ENCODE measurements at places on chromosomes 2 and 18. TPM values are rescaled to one million over a fixed set of nuclear protein-coding genes. Genes with fewer than 3 reads are reported as not detected.

SLC30A3 gene
- total RNA-seq, result 0.19 TPM

NT5C1B gene
- total RNA-seq, result not detected

MRPL44 gene
- total RNA-seq, result 25.1 TPM

CFAP65 gene
- not detected for total RNA-seq

PGAP1 gene
- total RNA-seq, result 6.3 TPM

LMAN2L gene
- 19.3 TPM for total RNA-seq

GPR39 gene
- total RNA-seq, result 7.5 TPM

HS1BP3 gene
- 23.9 TPM for total RNA-seq

MIB1 gene
- 57.1 TPM for total RNA-seq

DSG1 gene
- total RNA-seq, result not detected

CERKL gene
- 0.13 TPM for total RNA-seq

ST6GAL2 gene
- total RNA-seq, result not detected

MPP4 gene
- 1.7 TPM for total RNA-seq

EMILIN1 gene
- 292 TPM for total RNA-seq

Data from aortic smooth muscle cell (primary cell).